ENCODE measurements at places on chromosomes 1 and 21.

GRCh38 chr1:227999056-227999930 is 7.5 kb upstream of the WNT3A start:
- DNase-seq: peak; percentile 48

- no peak for DNase-seq
These were observed 16.3 kb upstream of the PTTG1IP start for GRCh38 chr21:44889625-44890337.

GRCh38 chr1:104056786-104057185 is 307.1 kb downstream of the AMY1C start:
- no peak for DNase-seq

DNA sequence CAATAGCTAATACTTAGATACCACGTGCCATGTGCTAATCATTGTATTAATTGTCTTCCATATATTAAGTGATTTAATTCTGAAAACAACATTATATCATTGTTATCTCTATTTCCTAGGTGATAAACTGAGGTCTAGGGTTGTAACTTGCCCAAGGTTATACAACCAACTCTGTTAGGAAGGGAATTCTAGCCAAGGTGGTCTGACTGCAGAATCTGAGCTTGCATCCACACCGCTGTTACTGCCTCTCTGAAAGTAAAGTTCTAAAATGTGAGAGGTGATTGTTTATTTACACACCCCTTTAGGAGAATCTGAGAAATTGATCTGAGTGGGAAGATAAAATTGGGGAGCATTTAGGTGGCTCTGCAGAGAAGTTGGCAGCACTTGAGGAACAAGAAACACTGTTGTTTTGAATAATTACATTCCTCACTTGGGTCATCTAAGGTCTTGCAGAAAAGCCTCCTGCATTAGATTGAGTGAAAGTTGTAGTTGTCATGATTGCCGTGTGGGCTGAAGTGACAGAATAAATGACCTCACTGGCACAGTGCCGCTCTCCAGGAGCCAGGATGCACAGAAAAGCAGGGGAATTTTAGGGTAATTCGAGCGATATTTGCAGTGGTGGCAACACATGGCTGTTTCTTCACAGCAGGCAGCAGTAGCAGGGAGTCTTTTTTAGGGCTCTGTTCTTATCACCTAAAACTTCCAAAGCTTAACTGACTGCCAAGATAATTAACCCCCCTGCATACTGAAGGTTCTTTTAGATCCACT is 121.7 kb downstream of the ADGRL4 start:
- DNase-seq: no peak

- no peak for DNase-seq
These were observed 78.5 kb downstream of the KIFAP3 start for GRCh38 chr1:169995993-169996392.

DNA sequence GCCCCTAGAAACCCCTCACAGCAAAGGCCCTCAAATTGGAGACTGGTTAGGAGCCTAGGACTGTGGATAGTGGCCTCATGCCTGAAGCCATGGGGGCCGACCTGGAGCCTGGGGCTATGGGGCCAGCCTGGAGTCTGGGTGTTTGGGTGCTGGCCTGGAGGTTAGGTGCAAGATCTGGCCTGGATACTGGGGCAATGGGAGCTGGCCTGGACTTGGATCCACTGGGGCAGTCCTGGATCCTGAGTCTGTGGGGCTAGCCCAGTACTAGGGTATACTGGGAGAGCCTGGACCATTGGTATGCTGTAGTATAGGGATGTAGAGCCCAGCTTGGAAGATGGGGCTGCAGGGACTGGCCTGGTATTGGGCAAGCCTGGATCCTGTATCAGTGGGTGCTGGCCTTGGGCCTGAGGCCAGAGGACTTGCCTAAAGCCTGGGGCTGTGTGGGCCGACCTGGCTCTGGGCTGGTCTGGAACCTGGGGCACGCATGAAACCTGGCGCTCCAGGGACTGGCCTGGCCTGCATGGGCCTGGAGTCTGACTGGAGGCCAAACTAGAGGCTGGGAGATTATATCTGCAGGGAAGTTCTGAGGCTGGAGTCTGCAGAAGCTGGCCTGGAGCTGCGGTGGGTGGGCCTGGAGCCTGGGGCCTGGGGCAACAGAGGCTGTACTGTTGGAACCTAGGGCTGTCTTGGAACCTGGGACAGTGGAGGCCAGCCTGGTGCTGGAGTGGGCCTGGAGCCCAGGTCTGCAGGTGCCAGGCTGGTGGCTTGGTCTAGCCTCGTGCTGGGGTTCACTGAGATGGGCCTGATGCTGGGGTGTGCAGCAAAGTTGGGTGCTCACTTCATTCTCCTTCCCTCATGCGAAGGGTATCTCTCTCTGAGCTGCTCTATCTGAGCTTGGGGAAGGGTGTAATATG is 12.6 kb upstream of the DENND1B start:
- DNase-seq: no peak

GRCh38 chr1:111987502-111987901 is 2.0 kb downstream of the KCND3 start:
- DNase-seq: no peak

DNA sequence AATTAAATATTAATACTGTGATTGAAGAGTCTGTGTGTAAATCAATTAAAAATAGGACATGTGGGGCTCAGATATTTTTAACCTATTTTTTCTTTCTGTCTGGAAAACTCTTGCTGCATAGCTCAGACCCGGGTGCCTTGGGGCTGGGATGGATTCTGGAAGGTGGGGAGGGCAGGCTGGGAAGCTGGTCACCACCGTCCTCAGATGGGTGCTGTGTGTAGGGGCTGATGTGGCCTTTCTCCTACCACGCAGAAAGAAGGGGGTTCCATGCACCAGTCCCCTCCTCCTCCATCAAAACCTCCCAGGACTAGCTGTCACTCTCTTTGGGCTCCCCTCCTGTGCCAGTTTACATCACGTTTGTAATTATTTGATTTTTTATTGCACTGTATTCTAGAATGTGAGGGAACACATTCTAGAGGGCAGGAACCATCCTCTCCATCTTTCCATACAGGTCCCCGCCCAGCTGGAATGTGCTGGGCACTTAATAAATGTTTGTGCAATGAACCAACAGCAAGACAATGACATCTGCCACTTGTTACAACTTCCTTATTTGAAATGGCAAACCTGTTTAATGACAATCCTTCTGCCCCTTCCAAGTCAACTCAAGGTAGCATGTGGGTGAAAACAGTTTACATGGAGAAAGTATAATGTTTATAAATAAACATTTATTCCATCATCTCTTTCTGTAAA is 104.3 kb downstream of the EDEM3 start:
- no peak for DNase-seq

DNA sequence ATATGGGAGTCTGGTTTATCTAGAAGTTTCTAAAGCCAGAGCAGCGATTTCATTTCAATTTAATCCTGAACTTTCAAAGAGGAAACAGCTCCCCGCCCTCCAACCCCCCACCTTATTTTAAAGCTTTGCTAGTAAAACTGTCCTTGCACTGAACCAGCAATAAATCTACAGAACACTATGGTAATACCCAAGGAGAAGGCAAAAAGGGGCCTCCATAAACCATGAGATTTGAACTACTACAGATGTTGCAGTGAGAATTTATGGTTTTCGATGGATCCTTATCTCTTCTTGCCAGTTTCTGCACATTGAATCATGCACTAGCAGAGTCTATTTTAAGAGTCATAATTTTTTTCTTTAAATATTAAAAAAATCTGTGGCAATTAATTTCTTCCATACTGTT is 64.8 kb upstream of the BEND5 start:
- DNase-seq: no peak

DNA sequence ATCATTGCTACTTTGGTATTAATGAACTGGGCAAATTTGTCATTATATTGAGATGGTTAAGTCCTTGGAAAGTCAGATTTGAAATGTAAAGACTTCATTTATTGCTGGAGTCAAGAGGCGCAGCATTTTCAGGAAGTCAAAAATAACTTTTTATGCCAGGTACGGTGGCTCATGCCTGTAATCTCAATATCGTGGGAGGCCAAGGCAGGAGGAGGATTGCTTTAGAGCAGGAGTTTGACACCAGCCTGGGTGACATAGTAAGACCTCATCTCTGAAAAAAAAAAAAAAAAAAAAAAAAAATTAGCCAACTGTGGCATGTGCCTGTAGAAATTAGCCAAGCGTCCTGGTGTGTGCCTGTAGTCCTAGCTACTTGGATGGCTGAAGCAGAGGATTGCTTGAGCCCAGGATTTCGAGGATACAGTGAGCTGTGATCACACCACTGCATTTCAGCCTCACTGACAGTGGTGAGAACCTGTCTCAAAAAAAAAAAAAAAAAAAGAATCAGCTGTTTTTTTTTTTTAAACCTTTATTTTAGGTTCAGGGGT is 5.5 kb downstream of the HIPK1 start:
- no peak for DNase-seq

DNA sequence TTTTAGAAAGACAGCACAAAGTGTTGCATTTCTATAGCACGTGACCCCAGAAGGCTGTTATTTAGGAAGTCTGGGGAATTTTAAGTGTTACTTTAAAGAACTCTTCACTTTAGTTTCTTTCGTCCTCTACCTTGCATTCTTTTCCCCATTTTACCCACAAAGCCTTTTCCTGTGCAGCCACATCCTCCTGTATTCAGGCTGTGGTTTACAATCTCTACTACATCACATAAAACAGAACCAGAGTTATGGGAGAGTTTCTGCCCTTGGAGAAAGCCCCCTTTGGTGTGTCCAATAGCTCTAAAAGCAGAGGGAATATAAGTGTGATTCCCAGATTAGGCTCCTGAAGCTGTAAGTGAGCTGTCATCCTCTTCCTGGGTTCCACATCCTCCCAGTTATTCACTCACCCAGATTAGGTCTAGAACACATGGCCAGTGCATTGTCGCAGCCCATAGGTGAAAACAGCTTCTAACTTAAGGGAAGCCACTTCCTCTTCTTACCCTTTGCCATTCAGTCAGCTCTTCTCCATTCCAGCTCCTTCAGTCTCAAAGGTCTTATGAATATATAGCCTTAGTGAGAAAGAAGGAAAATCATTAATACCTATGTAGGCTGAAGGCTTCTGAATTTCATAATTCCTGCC is 171.1 kb downstream of the PIGK start:
- DNase-seq: no peak

- DNase-seq: no peak
These were observed 14.6 kb downstream of the MTX1 start for GRCh38 chr1:155223047-155223446.

- no peak for DNase-seq
These were observed 6.8 kb downstream of the MEF2D start for GRCh38 chr1:156493742-156494141.

DNA sequence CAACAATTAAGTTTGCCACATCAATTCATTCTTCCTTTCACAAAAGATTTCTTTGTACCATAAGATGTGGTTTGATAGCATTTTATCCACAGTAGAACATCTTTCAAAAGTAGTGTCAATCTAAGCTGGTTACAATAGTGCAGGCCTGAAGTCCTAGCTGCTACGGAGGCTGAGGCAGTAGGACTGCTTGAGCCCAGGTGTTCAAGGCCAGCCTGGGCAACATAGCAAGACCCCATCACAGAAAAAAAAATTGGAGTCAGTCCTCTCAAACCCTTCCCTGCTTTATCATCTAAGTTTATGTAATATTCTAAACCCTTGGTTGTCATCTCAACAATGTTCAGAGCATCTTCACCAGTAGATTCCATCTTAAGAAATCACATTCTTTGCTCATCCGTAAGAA is 31.7 kb downstream of the DENND1B start:
- DNase-seq: no peak

DNA sequence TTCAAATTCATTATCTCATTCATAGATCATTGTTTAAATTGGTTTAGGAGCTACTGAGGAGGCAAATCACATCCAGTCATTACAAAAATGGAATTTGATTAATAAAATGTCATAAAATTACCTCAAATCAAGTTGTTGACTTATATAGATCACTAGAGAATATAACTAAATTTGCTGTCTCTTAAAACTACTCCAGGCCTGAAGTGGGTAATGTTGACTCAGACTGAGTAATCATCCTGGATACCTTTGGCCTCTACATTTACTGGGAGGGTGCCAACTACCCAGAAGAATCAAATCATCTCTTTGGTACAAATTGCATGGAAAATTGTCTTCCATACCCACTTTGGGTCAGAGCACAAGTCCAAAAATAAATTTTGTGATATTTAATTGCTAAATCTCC is 191.2 kb upstream of the GREM2 start:
- no peak for DNase-seq

DNA sequence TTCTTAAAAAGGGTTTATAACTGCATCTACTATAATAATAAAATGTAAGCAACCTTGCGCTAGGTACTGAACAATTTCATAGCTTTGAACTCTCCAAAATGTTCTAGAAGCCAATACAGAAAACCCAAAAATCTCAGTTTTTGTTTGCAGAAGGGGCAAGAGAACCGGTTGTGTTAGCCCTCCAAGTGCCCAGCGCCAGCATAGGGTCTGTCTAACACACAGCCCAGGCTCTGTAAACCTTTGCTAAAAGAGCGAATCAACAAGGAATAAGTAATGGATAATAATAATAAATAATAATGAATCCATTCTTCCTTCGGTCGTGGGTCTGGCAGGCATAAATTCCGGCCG is 333 bp upstream of the CHAF1B start:
- no peak for DNase-seq

- no peak for DNase-seq
These were observed 63.2 kb downstream of the RERE start for GRCh38 chr1:8754247-8754650.

GRCh38 chr1:82632155-82632554 is 831.4 kb downstream of the ADGRL2 start:
- DNase-seq: no peak

GRCh38 chr1:3014443-3015268 is 6.6 kb upstream of the ACTRT2 start:
- no peak for DNase-seq

- DNase-seq: no peak
These were observed 31.8 kb downstream of the KIF1B start for GRCh38 chr1:10242135-10242534.
